ENCODE measurements at places on chromosomes 13 and 19. TPM values are rescaled to one million over a fixed set of nuclear protein-coding genes. Genes with fewer than 3 reads are reported as not detected.
A peak's percentile ranks its signal among the peaks of the same experiment; 100 is the strongest.

- no peak for DNase-seq
These were observed 269.4 kb upstream of the NBEA start for GRCh38 chr13:34672631-34673030.

DNA sequence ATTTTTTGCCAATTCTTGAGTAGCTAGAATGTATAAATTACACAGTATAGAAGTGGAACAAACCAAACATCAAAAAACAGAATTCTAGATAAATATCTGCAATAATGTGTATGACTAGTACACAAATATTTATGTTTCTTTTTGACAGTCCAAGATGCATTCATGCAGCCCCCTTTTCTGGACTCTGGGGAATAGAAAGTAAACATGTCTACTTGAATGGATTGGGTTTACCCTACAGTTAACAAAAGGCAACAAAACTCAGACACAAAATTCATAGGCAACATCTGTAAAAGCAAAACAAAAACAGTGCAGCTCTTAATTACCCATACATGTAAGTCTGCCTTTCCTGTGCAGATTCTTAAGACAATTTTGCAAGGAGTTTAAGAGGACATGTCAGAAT lies 419.4 kb upstream of the DACH1 start:
- DNase-seq = no peak

DNA sequence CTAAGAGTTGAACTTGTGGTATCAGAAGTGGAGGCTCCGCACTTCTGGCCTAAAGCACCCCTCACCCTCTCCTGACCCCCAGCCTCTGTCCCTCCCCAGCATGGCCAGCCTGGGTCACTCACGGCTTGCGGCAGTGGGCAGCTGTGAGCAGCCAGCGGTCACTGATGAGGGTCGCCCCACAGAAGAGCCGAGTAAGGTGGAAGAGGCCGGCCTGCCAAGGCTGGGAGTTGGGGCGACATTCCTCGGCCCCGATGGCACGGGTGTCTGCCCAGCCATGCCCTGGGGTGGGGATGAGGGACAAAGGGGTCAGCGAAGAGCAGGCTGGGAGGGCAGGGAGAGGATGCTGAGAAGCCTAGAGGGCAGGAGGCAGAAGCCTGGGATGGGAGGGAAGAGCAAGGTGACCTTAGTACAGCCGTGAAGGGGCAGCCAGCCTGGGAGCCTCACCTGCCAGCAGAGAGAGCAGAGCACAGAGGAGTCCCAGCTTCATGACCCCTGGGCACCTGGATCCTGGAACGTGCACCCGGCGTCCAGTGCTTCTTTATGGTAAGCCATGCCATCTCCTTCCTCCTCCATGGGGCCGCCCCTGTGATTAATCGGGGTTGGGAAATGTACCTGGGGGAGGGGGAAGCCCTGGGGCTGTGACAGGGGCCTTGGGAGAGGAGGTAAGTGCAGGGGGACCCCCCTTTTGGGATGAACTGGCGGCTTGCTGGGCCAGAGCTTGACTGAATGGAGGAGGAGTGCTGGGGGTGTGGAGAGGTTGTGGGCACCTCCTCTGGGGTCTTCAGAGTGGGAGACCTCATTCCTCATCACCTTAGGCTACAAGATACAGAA lies 7.9 kb upstream of the KLK8 start:
- no peak for DNase-seq

- DNase-seq = peak; percentile 75
These were observed 8.8 kb upstream of the BBC3 start for GRCh38 chr19:47239610-47240296.

DNA sequence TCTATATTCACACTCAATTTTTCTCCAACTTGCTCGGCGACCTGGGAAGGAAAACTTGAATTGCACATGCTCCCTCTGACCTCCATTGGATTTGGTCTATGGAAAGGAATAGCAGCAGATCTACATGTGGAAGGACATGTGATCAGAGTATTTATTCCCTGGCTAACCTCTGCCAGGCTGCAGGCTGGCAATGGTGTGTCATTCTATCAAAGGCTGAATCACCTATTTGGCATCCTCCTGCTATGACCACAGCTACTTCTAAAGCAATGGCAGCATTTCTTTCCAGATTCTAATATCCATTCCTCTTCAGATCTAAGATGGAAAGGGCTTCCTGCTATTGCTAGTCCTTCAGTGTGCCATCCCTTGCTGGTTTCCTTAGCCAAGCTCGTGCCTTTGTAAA lies 144.3 kb upstream of the FREM2 start:
- DNase-seq = no peak

GRCh38 chr13:93356469-93356868 lies 129.9 kb downstream of the GPC6 start:
- DNase-seq = no peak

The TRIP10 gene
- total RNA-seq = 88.1 TPM

Measured in upper lobe of right lung (tissue), 1 donor.